ENCODE measurements at places on chromosomes 3 and 15.

DNA sequence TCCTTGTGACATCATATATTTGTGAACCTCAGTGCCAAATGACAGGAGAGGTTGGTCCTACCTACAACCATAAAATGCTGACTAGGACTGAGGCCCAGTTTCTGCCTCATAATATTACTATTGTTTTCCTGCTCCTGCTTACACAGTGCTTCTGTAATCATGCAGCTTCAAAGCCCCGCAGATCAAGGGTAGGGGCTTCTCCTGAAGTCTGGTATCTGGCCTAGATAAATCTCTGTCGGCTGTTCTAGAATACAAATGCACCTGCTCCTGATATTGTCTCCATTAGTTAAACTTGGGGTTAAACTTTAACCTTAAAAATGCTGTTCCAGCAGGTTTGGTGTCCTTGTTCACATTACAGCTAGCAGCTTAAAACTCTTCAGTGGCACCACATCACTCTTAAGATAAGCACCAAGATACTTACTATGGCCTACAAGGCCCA lies 552.4 kb downstream of the TUSC7 start:
- DNase-seq: no peak

GRCh38 chr3:184455991-184456390 lies 76.1 kb downstream of the CHRD start:
- no peak for DNase-seq

GRCh38 chr15:69104050-69104750 lies 56.2 kb upstream of the GLCE start:
- no peak for DNase-seq

DNA sequence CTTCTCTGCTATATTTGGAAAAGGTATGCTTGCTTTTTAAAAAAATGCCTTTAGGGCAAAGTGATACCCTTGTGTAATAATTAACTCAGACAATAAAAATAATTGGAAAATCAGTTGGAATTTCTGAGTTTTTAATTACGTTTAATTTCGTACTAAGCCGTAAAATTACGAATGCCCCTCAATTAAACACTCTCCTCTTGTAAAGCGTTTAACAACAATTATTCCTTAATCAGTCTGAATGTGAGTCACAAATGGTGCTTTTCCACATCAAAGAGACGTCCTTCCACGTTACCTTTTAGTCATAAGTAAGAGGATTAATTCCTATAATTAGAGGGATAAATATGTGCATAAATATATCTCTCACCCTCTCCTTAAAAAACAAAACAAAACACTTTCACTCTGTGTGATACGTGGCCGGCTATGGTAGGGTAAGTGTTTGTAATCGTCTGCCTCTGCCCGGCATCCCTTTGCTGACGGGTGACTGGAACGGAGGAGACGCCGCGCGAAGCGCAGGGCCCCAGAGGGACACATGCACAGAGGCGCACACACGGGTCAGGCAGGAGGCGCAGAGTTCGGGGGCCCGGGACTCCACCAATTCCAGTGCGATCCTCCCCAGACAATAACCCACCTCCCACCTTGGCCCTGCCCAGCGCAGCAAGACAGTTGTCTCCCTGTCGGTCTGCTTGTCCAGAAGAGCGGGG lies 9.7 kb upstream of the MEIS2 start:
- no peak for DNase-seq

GRCh38 chr3:126352476-126353454 lies 4.4 kb downstream of the KLF15 start:
- DNase-seq: no peak

- no peak for DNase-seq
These were observed 130.3 kb downstream of the MDFIC2 start for GRCh38 chr3:70182166-70182565.

GRCh38 chr15:89429023-89429422 lies 67.4 kb downstream of the RHCG start:
- DNase-seq: no peak

DNA sequence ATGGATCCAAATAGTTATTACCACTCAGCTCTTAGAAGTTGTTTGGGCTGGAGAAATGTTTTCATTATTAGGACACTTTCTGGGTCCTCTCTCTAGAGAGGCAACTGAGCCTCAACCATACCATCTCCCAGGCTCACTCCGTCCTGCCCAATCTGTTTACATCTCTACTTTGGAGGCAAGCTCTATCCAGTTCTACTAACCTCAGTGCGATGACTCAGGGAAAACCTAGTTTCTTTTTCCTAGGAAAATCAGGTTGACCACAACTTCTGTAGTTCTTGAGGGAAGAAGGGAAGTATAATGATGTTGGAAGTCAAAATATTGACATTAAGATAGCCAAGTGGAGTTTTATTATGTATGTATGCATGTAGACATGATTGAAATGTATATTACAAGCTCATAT lies 40.4 kb downstream of the LPP start:
- no peak for DNase-seq

DNA sequence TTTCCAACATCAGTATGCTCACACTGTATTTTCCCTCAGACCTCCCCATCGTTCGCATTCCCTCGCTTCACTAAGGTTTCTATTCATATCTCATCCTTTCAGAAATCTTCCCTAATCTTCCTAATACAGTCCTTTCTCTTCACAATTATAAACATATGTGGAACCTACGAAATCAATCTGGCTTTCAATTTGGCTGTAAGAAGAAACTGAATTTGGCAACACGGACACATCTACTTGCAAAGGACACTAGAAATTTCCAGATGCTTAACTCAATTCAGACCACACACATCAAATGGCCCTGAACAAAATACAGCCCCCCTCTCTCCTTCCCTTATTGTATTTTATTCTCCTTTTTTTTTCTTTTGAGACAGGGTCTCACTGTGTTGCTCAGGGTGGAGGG lies 39.1 kb upstream of the TM4SF19 start:
- DNase-seq: no peak

DNA sequence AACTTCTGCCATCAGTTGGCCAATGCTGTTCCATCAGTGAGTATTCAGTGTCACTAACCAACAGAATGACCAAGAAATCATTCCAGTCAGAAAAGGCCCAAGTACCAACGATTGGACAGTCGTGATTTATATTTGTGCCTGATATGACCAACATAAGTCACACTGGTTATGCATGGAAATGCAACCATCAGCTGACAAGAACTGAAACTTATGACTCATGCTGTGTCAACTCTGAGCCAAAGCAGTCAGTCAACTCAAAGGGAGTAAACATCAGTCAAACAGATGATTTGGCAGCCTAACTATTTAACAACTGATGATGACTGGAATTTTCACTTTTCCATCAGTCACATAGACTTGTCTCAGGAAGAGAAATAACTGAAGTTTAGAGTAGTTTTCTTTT lies 142.4 kb downstream of the ANXA2 start:
- DNase-seq: no peak

- peak; percentile 84 for DNase-seq
These were observed 9.6 kb upstream of the TAGLN3 start for GRCh38 chr3:111989061-111989678.

DNA sequence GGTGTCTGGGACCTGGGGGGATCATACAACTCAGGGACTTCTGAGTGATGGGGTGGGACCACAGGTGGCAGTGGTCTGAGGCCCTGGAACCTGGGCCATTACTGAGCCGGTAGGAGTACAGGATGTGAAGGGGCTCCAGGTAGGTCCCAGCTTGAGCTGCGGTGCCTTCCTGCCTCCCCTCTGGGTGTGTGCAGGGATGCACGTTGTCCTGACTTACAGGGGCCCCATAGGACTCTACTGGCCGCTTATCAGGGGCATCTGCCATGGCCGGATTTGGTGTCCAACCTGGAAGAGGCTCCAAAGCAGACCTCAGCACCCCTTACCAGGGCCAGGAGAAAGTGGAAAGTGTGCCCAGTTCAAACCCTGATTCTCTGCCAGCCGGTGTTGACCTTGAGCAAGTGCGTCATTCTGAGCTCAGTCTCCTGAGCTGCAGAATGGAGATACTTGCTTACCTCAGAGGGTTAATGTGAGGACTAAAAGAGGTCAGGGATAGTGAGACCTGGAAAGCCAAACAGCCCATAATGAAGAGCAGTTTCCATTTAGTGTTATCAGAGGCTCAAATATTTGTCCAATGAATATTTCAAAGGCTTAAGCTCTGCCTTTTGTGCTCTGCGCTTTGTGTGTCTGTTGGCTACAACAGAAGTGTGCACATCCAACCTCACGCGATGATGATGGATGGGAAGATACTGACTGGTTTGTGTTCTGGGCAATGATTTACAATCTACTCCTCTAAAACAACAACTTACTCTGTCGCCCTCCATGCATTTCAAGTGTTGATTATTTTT lies 35.4 kb upstream of the ESYT3 start:
- DNase-seq: no peak

- no peak for DNase-seq
These were observed 41.8 kb upstream of the MUC13 start for GRCh38 chr3:124976383-124976782.

DNA sequence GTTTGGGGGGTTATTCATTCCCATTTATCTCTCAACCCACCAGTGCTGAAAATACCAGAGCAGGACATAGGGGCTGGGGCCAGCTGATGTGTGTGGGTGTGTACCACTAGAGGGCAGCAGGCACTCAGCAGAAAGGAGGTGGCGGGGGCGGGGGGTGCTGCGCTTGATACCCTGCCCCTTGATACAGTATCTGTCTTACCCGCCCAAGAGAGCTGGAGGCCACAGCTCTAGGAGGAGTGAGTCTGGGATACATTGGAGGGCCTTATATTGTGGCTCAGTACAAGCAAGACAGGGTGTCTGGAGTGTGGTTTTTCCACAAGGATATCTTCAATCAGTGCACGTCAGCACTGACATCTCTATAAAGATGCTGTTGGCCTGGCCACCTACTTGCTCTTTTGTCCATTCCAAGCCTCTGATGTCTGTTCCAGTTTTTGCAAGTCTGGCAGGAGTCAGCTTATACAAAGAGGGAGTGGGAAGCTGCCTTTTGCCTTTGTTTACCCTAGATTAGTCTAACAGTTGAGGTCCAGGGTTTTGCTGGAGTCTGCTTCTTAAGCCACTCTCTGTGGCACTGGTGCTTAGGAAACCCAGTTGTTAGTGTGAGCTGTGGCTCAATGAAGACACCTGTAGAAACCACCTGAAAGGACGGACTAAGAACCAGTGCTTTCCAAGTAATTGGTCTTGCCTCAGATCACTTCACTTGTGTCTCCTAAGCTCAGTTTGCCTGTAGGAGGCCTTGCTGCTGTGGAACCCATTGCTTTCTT lies 1.5 kb upstream of the RBM15B start:
- peak; percentile 83 for DNase-seq

DNA sequence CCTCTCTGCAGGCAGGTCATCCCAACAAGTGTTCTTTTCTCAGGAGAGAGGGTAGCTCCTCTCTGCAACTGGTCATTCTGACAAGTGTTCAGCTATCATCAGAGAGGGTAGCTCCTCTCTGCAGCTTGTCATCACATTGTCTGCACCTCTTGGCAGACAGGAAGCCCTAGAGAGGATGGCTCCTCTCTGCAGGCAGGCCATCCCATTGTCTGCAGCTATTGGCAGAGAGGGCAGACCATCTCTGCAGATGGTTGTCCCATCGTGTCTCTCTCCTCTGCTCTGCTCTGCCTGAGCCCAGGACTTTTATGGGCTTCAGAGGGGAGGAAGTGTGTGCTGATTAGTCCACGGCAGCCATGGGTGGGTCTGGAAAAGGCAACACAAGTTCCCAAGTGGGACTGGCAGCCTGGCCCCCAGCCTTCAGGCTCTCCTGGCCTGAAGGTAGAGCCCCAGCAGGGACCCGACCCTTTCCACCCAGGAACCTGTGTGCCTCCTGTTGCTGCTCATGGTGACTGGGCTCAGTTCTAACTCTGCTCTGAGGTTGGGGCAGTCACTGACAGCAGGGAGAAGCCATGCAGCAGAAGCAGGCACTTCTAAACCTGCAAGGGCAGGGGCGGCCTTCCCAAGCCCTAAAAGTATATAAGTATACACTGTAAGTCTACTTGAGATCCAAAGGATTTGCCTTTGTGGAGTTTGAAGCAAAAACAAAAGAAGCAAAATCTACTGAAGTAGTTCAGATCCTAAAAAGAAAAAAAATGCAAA lies 637.9 kb downstream of the PLOD2 start:
- DNase-seq: no peak

GRCh38 chr3:188082031-188082430 lies 71.9 kb upstream of the LPP start:
- peak; percentile 22 for DNase-seq

GRCh38 chr15:70382762-70383458 lies 285.2 kb upstream of the TLE3 start:
- no peak for DNase-seq

DNA sequence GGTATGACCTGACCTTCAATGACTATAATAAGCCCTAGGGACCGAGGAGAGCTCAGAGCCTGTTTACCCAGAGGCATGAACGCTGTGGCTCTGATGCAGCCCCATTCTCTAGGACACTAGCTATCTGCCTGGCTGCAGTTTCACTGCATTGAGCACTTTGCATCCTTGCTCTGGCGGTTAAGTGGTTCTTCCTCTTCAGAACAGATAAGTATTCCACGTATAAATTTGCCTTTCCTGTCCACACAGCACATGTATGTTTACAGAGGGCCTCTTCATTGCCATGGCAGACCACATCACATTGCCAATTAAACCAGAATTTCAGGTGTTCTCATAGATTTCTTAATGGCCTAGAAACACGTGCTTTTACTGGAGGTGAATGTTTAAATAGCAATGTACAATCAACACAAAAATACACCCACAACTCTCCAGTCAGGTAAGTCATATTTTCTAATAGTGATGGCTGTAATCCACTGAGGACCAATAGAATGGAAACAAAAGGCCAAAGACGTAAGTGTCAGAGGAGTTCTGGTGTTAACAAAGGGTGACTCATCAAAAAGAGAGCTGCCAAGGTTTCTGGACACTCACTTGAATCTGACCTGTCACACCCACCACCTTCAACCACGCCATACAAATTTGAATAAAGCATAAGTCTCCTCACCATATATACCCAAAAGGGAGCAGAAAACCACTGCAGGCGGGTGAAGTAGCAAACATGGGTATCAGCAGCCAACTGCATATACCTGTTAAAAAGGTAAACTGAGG lies 553.4 kb downstream of the OCA2 start:
- no peak for DNase-seq

GRCh38 chr3:149390772-149391212 lies 13.3 kb upstream of the TM4SF1 start:
- no peak for DNase-seq

- DNase-seq: peak; percentile 69
These were observed 1.7 kb downstream of the PKM start for GRCh38 chr15:72229076-72229946.

DNA sequence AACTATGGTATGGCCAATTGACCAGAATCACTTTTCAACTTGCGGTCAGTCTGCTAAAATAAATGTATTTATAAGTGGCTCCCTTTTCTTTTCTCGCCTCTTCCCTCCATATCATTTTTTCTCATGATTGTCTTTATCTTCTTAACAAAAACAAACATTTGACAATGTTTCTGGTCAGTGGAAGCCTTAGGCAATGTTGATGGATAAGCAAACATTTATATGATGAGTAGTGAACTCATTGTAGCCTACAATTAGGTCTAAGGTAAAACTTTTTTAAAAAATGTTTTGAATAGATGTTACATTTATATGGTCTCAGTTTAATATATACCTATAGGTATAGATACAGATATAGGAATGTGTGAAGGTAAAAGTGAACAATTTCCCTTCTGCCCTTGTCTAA lies 355.4 kb downstream of the MFSD1 start:
- DNase-seq: no peak

- no peak for DNase-seq
These were observed 53.8 kb downstream of the BCHE start for GRCh38 chr3:165783383-165783782.
